Smooth muscle cell of the umbilical artery (primary cell): ENCODE measurements at places on chromosomes 13 and 19. TPM values are rescaled to one million over a fixed set of nuclear protein-coding genes. Genes with fewer than 3 reads are reported as not detected.

The KCTD4 gene
- total RNA-seq: 0.59 and 0.74 TPM in 2 replicates

The CLEC17A gene
- total RNA-seq: not detected in 2 replicates

The NACC1 gene
- 40.1 and 147 TPM in 2 replicates for total RNA-seq

The IGFL3 gene
- total RNA-seq: 0.55 and 2.4 TPM in 2 replicates

The LRRC25 gene
- total RNA-seq: not detected in 2 replicates

The ATP4B gene
- total RNA-seq: not detected in 2 replicates

The SPACA6 gene
- total RNA-seq: 5.2 and 11.0 TPM in 2 replicates

The CACNG6 gene
- total RNA-seq: not detected in 2 replicates

The VSTM2B gene
- not detected in 2 replicates for total RNA-seq

The CLASRP gene
- total RNA-seq: 16.9 and 19.1 TPM in 2 replicates

The APOE gene
- total RNA-seq: 2.3 and 8.9 TPM in 2 replicates

The PPM1N gene
- total RNA-seq: 0.46 and 0.59 TPM in 2 replicates

The FFAR1 gene
- not detected in 2 replicates for total RNA-seq

The TMEM59L gene
- 1.3 and 5.6 TPM in 2 replicates for total RNA-seq

The CYP2A7 gene
- not detected in 2 replicates for total RNA-seq

The CEACAM18 gene
- not detected in 2 replicates for total RNA-seq

The C1QTNF9 gene
- not detected in 2 replicates for total RNA-seq

The SYDE1 gene
- total RNA-seq: 26.1 and 44.0 TPM in 2 replicates

The VN1R2 gene
- not detected in 2 replicates for total RNA-seq

The RASGRP4 gene
- not detected in 2 replicates for total RNA-seq

The SERPINE3 gene
- 0.05 TPM in 1 of 2 replicates, not detected in the other for total RNA-seq

The PLPPR3 gene
- 0.59 and 0.78 TPM in 2 replicates for total RNA-seq

The ZNF555 gene
- 7.2 and 8.3 TPM in 2 replicates for total RNA-seq

The GET3 gene
- total RNA-seq: 51.1 and 61.2 TPM in 2 replicates

The CPB2 gene
- 0.05 TPM in 1 of 2 replicates, not detected in the other for total RNA-seq

The TYK2 gene
- 67.4 and 86.4 TPM in 2 replicates for total RNA-seq

The KLC3 gene
- not detected in 2 replicates for total RNA-seq

The ZNF93 gene
- 7.1 and 10.7 TPM in 2 replicates for total RNA-seq

The CGB7 gene
- 0.23 and 0.30 TPM in 2 replicates for total RNA-seq

The NR2F6 gene
- 44.4 and 54.9 TPM in 2 replicates for total RNA-seq

The POSTN gene
- total RNA-seq: 20.1 and 201 TPM in 2 replicates

The C5AR2 gene
- total RNA-seq: not detected in 2 replicates

The CLDND2 gene
- not detected in 2 replicates for total RNA-seq

The NAPSA gene
- 0.30 and 0.32 TPM in 2 replicates for total RNA-seq

The RAB11B gene
- total RNA-seq: 37.1 and 73.7 TPM in 2 replicates

The GCDH gene
- 23.7 and 43.4 TPM in 2 replicates for total RNA-seq

The MYBPC2 gene
- total RNA-seq: not detected in 2 replicates

The NEK3 gene
- total RNA-seq: 8.0 and 13.1 TPM in 2 replicates

The SPRED3 gene
- 2.1 and 7.3 TPM in 2 replicates for total RNA-seq

The KLHL1 gene
- total RNA-seq: not detected in 2 replicates
